ENCODE measurements at places on chromosomes 1 and 21.

- no peak for DNase-seq
Measured at GRCh38 chr1:8407652-8408051, 89.7 kb downstream of the SLC45A1 start.

DNA sequence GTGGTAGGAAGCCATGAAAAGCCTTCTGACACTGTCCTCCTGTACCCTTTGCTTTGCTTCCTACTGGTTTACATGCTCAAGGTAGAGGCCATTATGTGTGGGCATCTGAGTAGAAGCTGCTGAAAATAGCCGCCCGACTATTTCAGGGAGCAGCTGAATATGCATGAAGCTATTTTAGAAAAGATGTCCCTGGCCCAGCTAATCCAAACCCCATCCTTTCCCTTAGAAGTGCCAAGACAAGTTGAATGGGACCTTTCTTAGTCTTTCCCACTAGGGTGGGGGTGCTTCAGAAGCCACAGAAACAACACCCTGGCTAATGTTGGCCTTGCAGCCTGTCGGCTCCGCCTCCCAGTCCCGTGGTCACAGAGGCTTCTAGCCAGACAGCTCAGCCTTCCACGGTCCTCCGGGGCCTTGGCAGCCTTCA is 205.1 kb upstream of the EDN2 start:
- DNase-seq: peak; percentile 54

GRCh38 chr1:220527279-220527907 is 543 bp upstream of the MARK1 start:
- no peak for DNase-seq

DNA sequence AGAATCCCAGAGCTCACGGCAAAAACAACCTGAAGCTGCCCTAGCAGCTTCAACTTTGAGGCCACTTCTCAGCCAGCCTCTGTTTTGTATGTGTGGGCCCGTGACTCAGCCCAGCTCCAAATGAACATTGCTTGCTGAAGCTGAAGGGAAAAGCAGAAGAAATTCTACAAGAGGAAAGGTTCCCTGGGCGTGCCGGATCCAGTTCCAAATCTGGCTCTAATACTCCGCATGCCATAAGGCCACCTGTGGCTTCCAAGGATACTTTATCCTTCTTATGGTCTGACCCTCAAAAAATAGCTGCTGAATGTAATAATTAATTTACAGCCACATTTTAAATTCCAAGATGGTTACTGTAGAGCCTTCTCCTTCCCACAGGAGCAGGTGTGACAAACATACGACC is 24.3 kb downstream of the TSPAN2 start:
- no peak for DNase-seq

GRCh38 chr21:31714741-31715365 is 17.1 kb downstream of the SCAF4 start:
- no peak for DNase-seq

- DNase-seq: no peak
Measured at GRCh38 chr1:66758241-66758755, 6.0 kb downstream of the DYNLT5 start.

DNA sequence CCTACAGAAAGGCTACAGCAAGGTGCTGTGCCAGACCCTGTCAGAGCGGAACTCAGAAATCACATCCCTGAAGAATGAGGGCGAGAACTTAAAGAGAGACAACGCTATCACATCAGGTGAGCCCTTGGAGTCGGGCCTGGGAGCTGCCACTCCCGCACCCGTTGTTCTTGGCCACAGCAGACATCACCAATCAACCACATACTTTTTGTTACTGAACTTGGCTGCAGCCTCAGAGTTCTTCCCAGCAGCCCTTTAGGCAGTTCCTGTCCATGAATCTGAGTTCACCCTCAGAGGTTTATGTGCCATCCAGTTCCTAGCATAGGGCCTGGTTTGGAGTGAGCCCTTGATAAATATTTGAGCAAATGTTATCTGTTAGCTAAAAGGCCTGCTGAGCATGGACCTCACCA is 61.6 kb downstream of the FHAD1 start:
- no peak for DNase-seq

GRCh38 chr1:94757931-94758330 is 62.2 kb upstream of the SLC44A3 start:
- DNase-seq: no peak

GRCh38 chr1:155127105-155127966 is at the start of gene EFNA1:
Gene EFNA1, plus strand, starts transcription at chr1:155127876. Its CDS starts 102 bp downstream, at chr1:155127978.
- no peak for DNase-seq

GRCh38 chr1:220227393-220227792 is 44.9 kb downstream of the RAB3GAP2 start:
- DNase-seq: no peak

- DNase-seq: no peak
Measured at GRCh38 chr1:112974646-112975045, 18.6 kb upstream of the SLC16A1 start.

GRCh38 chr1:15947382-15948090 is 28.4 kb downstream of the ZBTB17 start:
- no peak for DNase-seq

DNA sequence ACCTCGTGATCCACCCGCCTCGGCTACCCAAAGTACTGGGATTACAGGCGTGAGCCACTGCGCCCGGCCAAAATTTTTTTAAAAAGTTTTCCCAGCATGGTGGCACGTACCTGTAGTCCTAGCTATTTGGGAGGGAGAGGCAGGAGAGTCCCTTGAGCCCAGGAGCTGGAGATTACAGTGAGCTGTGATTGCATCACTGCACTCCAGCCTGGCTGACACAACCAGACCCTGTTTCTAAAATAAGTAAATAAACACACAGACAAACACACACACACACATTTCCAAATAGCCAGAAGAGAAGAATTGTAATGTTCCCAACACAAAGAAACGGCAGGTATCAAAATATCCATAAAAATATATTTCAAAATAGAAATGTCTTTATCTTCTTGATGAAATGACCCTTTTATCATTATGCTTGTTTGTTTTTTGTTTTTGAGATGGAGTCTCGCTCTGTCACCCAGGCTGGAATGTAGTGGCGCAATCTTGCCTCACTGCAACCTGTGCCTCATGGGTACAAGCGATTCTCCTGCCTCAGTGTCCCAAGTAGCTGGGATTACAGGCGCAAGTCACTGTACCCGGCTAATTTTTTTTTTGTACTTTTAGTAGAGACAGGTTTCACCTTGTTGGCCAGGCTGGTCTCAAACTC is 9.3 kb downstream of the HES2 start:
- no peak for DNase-seq

DNA sequence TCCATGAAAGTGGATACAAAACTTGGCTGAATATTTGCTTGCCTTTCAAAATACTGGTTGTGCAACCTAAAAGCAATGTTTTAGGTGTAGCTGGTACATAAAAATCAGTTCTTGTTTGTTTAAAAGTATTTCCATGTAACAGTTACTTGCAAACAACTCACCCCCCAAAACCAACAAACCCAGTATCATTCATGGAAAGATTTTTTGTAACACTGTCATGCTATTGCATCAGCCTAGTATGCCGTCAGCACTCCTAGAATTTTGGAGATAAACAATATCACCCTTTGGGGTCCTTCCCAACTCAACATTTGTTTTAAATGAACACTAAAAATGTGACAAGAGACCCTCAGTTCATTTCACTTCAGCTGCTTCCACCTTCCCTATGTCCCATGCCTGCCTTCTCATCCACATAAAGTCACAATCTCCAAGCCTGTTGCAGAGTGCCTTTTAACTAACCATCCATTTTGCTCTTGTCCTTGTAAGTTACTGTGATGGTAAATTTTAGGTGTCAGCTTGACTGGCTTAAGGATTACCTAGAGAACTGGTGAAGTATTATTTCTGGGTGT is 425.3 kb downstream of the DUSP10 start:
- DNase-seq: no peak

GRCh38 chr1:43521756-43522155 is 8.9 kb upstream of the PTPRF start:
- no peak for DNase-seq

- DNase-seq: no peak
Measured at GRCh38 chr1:212669600-212669999, 30.0 kb downstream of the BATF3 start.

- no peak for DNase-seq
Measured at GRCh38 chr21:46264046-46264689, 21.2 kb downstream of the MCM3AP start.

- no peak for DNase-seq
Measured at GRCh38 chr1:244758708-244759107, 76.8 kb upstream of the COX20 start.

DNA sequence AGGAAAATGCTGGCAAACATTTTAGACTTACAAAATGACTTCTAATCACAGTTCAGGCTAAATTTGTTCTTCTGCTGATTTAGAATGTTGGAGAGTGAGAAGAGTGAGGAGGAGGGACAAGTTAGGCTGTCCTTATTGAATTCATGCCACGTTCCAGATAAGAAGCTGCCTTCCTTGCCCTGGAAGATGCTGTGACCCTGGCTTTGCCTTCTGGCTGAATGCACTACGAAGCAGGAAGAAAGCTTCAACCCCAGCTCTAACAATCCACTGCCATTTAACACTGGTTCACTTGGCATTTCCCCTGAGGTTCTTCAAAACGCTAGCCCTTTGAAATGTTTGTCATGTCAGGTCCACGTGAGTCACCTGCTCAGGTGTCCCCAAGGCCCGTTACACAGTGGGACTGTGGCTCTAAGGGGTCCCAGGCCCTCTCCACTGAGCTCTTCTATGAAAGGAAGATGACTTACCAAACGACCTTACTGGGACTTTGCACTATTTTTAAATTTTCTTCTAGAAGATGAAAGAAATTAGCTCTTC is 30.0 kb upstream of the LRRC8C start:
- no peak for DNase-seq

DNA sequence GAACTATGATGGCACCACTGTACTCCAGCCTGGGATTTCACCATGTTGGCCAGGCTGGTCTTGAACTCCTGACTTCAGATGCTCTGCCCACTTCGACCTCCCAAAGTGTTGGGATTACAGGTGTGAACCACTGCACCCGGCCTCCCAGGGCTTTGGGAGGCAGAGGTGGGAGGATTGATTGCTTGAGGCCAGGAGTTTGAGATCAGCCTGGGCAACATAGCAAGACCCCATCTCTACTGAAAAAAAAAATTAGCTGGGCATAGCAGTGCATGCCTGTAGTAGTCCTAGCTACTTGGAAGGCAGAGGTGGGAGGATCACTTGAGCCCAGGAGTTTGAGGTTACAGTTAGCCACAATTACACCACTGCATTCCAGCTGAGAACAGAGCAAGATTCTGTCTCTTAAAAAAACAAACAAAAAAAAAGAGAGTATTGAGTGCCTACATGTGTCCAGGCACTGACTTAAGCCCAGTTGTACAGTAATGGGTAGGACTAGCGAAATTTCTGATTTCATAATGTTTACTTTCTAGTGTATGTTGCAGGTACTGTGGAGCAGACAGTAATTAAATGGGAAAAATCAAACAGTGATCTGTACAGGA is 4.2 kb downstream of the MANEAL start:
- DNase-seq: no peak

DNA sequence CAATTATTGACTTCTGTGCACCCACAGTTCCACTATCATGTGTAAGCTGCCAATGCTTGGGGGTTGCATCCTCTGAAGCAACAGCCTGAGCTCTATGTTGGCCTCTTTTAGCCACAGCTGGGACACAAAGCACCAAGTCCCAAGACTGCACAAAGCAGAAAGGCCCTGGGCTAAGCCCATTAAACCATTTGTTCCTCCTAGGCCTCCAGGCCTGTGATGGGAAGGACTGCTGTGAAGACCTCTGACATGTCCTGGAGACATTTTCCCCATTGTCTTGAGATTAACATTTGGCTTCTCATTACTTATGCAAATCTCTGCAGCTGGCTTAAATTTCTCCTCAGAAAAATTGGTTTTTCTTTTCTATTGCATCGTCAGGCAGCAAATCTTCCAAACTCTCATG is 123.7 kb upstream of the DEPDC1 start:
- no peak for DNase-seq

- DNase-seq: peak; percentile 30
Measured at GRCh38 chr1:147627435-147628110, 42.8 kb downstream of the ACP6 start.

- no peak for DNase-seq
Measured at GRCh38 chr1:79899914-79900313, 893.4 kb upstream of the ADGRL4 start.

GRCh38 chr1:38803647-38804046 is 55.9 kb downstream of the RRAGC start:
- no peak for DNase-seq

DNA sequence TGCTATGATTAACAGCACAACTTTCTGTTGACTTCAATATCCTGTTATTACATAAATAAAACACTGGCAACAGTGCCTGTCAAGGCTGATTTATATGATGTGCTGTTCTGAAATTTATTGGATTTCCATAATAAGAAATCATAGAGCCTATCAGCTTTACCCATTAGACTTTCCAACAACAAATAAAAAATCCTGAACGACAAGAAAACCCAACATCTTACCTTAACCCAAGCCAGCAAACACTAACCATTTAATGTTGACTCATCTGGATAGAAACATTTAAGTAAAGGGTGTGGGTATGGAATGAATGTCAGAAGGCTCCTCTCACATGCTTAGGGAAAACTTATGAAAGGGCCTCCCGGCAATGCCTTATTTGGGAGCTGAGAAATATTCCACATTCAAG is 165.1 kb downstream of the SLC45A1 start:
- no peak for DNase-seq

- no peak for DNase-seq
Measured at GRCh38 chr21:42834726-42835191, 44.6 kb downstream of the WDR4 start.

DNA sequence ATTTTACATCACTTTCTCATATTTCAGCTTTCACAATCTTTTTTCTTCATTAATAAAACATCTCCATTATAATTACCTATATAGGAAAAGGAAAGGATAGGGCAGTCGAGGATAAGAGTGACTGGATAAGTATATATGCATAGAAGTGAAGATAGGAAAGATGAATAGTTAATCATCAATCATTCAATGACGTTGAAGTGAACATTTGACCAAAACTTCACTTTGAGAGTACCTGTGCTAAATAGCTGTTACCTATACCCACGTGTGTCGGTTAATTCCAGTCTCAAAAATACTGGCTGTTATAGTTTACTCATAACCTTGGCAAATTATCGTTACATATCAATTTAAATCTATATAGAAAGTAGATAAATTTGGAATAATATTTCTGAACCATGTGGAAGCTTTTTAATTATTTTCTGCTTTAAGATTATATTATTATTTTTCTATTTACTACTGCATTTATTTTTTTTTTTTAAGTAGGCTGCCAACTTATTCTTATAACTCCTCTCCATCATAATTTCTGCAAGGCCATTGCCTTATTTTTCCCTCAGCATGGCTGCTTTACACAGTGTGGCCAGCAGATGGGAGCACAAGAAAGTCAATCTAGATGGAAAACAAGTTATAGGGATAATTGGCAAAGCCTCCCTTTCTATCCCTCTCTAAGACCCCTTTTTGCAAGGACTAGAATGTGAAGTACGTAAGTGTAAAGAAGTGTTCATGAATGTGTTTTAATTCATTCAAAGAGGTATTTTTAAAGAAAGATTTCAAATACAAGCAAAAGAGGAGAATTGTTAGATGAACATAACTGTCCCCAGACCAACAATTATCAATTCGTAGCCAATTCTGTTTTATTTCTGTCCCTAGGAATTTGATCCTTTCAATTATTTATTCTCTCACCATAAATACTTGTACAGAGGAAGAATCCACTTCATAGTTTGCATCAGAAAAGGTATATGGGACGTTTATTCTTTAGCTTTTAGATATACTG is 290.4 kb downstream of the KCNT2 start:
- DNase-seq: no peak
